ENCODE measurements at places on chromosomes 5 and 9.

- no peak for DNase-seq
Observed at GRCh38 chr5:2430606-2431005, 320.9 kb downstream of the IRX2 start.

- no peak for DNase-seq
Observed at GRCh38 chr9:96413302-96414221, 4.6 kb downstream of the ZNF367 start.

DNA sequence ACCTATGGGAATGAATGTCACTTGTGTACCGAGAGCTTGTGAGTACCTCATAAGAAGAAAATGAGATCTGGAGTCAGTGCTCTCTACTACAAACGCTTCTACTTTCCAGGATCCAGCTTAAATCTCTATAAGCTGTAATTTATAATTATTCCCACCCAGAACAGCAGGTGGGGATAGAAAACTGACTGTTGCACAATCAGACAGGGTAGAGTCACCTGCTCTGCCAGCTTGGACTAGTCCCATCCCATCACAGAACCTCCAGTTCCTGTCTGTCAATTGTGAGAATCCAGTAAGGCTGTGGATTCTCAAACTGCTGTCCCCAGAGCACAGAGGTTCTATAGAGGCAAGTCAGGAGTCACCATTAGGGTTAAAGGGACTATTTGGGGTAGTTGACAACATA, 2.0 kb downstream of the SPINK7 start:
- DNase-seq: no peak

DNA sequence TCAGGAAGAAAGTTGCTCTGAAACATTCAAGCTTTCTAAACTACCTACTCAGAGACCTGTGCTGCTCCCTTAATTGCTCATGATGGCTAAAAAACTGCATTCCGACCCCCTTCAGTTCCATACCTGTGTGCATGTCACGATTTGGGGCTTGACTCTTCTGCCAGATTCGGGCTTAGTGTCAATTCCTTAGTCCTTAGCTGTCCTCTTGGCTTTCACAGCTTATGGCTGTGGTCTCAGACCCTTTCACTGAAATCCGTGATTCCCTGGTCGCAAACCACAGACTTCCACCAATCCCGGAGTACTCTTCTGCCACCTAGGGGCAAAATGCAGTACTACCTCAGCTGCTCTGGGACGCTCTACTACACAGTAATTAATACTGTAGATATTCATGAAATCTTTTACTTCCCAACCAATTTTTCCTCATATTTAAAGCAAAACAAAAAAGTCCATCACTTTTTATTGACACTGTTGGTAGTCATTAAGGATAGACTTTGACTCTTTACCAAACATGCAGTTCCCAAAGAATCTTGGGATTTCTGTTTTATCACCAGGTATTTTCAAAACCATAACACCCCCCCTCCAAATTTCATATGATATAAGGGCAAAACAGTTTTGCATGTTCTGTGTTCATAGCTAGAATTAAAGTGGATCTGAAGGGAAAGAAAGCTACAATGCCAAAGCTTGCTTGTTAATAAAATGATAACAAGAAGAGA, 617.4 kb downstream of the SLCO4C1 start:
- peak; percentile 70 for DNase-seq

- DNase-seq: no peak
Observed at GRCh38 chr9:131697097-131697496, 42.8 kb downstream of the RAPGEF1 start.

GRCh38 chr5:11719888-11720481, 184.3 kb downstream of the CTNND2 start:
- DNase-seq: peak; percentile 20

GRCh38 chr5:4513381-4513780, 626.7 kb upstream of the ADAMTS16 start:
- DNase-seq: no peak

- DNase-seq: no peak
Observed at GRCh38 chr5:145589063-145589462, 246.1 kb downstream of the PRELID2 start.

DNA sequence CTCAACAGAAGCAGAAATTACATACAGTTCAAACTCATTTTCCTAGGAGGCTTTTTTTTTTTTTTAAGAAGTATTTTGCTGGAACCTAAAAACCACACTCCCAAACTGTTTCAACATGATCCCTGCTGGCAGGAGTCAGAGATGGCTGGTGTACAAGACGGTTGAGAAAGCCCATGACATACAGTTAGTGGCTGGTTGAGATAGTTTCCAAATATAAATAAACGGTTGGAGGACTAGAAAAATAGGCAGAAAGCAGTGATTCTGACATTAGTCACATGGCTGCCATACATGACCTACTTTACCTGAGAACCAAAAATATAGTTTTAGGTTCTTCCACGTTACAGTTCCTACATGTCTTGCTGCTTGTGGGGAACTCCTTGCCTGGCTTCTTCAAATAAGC, 31.7 kb upstream of the BASP1 start:
- no peak for DNase-seq

- no peak for DNase-seq
Observed at GRCh38 chr5:93673316-93673954, 68.0 kb downstream of the POU5F2 start.

DNA sequence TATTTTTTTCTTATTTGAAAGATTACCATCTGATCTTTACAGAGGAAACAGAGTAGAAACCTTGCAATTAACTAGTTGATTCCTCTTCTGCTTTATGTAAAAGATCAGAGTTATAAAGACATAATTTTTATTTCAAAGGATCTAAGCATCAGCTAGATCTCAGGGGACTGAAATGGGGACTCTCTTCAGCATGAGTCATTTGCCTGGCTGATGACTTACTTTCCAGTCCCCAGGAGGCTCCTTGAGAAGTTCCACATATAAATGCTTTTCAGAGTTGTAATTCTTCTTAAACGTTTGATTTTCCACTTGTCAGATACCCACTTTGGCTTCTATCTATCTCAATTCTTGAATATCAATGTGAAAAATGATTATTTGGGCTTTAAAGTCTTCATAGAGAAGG, 389.4 kb downstream of the RAB3C start:
- no peak for DNase-seq

GRCh38 chr9:90770182-90770738, 31.4 kb upstream of the SYK start:
- DNase-seq: no peak

- DNase-seq: no peak
Observed at GRCh38 chr9:76502746-76503145, 43.8 kb downstream of the GCNT1 start.

GRCh38 chr5:67799732-67800234, 415.8 kb upstream of the PIK3R1 start:
- DNase-seq: no peak

DNA sequence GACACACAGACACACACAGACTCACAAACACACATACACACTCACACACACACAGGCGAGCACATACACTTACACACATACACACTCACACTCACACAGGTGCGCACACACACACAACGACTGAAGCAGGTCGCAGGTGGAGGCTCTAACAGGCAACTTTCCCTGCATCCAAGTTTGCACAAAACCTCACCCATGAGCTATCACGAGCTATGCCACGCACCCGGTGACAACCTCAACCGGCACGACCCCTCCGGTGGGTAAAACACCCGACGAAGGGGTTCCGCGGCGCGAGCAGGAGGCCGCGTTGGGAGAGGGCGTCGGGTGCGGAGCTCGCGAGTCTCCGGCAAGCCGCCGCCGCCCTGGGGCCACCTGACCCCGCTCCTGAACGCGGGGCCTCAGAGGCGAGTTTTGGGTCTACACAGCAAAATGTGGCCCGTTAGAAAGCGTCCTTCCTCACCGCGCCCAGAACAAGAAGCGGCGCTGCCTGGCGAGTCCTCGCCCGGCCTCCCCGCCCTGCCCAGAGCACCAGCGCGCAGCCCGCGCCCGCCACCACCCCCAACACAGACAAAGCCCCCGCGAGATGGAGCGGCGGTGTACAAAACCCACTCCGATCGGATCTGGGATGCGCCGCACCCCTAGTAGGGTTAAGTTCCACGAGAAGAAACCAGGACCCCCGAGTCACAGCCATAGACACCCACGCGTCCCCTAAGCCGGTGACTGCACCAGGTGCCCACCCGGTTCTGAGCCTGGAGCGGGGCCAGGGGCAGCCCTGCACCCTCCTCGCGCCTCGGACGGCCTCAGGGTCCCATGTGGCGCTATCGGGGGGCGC, 665 bp downstream of the SLC6A3 start:
- DNase-seq: no peak

DNA sequence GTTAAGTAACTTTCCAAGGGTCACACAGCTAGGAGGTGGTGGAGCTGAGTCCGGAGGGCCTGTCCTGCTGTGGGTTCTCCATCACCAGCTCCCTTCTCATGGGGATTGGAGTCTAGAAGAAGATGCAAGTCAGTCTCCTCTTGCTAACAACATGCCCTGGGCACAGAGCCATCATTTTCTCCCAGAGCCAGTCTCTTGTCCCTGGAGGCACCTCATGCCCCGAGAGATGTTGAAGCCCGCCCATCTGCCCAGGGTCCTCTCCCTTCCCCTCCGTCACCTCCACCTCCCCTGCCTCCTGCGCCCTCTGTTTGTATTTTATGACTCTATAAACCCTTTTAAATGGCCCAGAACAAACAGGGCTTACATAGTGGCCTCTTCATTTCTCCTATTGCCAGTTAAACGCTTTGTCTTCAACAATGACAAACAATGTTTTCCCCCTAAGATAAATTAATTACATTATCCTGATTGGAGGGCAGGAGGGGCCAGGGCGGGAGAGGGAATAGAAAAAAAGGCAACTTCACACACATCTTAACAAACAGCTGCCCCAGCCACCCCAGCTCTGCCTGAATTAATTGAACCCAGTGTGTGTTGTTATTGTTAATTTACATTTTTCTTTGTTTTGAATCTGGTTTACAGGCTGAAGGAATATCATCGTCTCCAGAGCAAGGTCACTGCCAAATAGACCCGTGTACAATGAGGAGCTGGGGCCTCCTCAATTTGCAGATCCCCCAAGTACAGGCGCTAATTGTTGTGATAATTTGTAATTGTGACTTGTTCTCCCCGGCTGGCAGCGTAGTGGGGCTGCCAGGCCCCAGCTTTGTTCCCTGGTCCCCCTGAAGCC, 55.8 kb downstream of the ASS1 start:
- no peak for DNase-seq

GRCh38 chr5:172833686-172834414, at the start of gene ERGIC1:
Gene ERGIC1, plus strand, starts transcription at chr5:172834251. Its CDS starts 163 bp downstream, at chr5:172834414.
- DNase-seq: peak; percentile 52

DNA sequence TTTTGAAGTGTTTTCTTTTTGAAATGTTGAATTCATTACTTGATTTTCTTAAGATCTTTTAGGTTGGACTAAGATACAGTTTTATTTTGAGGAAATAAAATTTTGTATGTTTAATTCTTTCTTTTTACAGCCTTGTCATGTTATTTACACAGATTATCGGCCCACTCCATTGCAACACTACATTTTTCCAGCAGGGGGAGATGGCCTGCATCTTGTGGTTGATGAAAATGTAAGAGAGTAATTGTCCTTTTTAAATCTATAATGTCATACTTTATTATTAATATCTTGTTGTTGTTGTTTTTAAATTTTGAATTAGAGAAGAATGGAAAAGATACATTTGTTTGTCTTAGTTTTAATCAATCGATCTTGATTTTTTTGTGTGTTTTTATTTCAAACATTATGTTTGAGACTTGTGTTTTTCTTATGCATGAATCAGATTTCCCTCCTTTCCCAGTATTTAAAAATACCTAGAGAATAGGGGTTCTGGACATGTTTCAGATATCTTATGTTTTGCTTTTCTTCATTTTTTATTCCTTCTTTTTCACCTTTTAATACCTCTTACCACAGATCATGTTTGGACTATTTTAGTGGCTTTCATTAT, 36.7 kb downstream of the MTREX start:
- peak; percentile 17 for DNase-seq

DNA sequence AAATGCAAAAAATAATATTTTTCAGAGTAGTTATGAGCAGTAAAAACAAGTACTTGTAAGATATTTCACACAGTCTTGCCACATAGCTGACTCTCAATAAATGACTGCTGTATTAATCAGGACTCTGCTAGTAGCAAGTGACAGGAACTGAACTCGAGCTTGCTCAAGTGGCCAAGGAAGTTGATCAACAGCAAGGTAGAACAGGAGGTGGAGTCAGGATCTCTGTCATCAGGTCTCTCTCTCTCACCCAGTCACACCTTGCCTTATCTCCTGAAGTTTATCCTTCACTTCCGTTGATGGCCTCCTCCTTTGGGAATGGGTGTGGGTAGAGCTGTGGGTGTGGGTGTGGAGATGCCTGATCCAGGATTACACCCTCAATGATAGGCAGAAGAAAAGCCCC, 107.0 kb downstream of the GPBP1 start:
- DNase-seq: no peak

- DNase-seq: no peak
Observed at GRCh38 chr9:93391898-93392297, 59.6 kb upstream of the FAM120A start.

GRCh38 chr9:15311607-15312006, 4.6 kb upstream of the TTC39B start:
- DNase-seq: no peak

GRCh38 chr9:127098916-127099553, 23.4 kb downstream of the ANGPTL2 start:
- no peak for DNase-seq

GRCh38 chr5:1554410-1554967, 30.7 kb upstream of the LPCAT1 start:
- DNase-seq: no peak

- DNase-seq: no peak
Observed at GRCh38 chr5:93604644-93605515, 21.9 kb downstream of the NR2F1 start.

DNA sequence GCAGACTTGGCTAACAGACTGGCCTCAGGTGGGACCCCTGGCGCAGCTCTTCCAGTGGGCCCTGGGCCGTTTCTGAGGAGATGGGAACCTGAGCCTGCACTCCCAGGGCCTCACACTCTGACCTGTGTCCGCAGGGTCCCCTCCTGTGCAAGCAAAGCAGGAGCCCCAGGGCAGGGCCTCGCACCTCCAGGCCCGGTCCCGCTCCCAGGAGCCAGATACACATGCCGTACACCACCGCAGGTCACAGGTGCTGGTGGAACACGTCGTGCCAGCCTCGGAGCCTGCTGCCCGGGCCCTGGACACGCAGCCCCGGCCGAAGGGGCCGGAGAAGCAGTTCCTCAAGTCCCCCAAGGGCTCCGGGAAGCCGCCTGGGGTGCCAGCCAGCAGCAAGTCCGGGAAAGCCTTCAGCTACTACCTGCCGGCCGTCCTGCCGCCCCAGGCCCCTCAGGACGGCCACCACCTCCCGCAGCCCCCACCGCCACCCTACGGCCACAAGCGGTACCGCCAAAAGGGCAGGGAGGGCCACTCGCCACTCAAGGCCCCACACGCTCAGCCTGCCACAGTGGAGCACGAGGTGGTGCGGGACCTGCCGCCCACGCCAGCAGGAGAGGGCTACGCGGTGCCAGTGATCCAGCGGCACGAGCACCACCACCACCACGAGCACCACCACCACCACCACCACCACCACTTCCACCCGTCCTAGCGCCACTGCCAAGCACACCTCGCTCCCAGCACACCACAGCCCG, 29.2 kb downstream of the NKD2 start:
- no peak for DNase-seq

- no peak for DNase-seq
Observed at GRCh38 chr9:114240216-114240615, 82.7 kb upstream of the ORM1 start.

- DNase-seq: no peak
Observed at GRCh38 chr9:110255034-110255462, 1.3 kb downstream of the TXN start.

- DNase-seq: no peak
Observed at GRCh38 chr9:36939214-36939613, 94.9 kb downstream of the PAX5 start.
